BJ (cell line): ENCODE measurements at places on chromosomes 16 and 17. TPM values are rescaled to one million over a fixed set of nuclear protein-coding genes. Genes with fewer than 3 reads are reported as not detected.

TCAP gene
- polyA plus RNA-seq, result 0.16 and 0.22 TPM in 2 replicates

CLEC19A gene
- not detected in 2 replicates for polyA plus RNA-seq

TP53I13 gene
- polyA plus RNA-seq, result 26.8 and 38.7 TPM in 2 replicates

SNAI3 gene
- polyA plus RNA-seq, result not detected in 2 replicates

OTOP3 gene
- polyA plus RNA-seq, result not detected in 2 replicates

GRCh38 chr16:8673611-8674412, 605 bp upstream of the ABAT start:
- DNase-seq, result no peak

- DNase-seq, result no peak
These were observed 2.0 kb upstream of the SPAG7 start for GRCh38 chr17:4969551-4970173.

DNA sequence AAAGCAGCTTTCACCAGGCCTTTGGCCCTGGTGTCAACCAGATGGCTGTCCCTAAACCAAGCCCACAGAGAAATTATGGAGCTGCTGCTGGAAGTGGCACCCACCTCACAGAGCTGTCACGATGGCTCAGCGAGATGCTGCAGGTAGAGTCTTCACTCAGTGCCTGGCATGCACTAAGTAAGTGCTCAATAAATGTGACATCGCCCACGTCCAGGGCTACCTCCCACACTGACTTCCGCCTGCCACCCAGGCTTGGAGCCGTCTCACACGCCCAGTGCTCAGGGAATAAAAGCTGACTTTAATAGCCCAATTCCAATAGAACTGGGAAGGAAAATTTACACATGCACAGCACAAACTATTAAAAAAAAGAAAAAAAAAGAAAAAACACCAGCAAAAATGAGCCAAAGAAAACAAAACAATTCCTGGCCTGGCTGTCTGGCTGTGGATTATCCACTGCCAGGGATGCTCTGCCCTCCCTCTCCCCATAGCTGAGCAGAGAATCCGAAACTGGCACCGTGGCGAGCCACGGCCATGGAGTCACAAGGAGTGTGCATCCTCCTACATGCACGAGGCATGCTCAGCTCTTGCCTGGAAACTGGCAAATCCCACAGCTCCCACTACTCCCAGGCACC, 68.9 kb downstream of the ZNF423 start:
- DNase-seq, result no peak

DNA sequence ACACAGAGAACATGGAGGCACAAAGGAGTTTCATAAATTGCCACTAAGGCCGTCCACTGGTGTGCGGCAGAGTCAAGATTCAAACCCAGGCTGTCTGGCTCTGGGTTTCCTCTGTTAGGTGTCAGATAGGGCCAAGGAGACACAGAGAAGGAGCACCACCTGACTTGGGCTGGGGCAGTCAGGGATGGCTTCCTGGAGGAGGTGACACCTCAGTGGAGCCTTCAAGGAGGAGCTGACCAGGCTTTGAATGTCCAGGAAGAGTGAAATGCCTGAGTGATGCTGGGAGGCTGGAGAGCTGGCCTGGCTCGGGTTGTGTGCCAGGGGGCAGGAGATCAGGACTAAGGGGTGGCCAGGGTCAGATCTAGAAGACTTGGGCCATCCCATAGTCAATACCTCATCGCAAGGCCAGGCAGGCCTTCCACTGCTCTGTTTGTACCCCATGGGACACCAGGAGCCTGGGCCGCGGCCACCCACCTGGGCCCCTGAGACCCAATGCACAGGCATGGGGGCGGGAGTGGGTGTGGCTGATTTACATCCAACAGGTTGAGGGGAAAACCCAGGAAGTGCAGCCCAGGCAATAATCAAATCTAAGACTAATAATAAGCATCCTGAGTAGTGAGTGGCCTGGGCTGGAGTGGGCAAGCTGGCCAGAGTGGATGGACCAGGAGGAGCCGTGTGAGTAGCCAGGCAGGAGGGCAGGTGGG, 73.7 kb downstream of the USP22 start:
- DNase-seq, result no peak

GRCh38 chr16:67562526-67562917, at the start of gene CTCF:
Gene CTCF, plus strand, starts transcription at chr16:67562526. Its CDS starts 48,307 bp downstream, at chr16:67610833.
- DNase-seq, result no peak

DNA sequence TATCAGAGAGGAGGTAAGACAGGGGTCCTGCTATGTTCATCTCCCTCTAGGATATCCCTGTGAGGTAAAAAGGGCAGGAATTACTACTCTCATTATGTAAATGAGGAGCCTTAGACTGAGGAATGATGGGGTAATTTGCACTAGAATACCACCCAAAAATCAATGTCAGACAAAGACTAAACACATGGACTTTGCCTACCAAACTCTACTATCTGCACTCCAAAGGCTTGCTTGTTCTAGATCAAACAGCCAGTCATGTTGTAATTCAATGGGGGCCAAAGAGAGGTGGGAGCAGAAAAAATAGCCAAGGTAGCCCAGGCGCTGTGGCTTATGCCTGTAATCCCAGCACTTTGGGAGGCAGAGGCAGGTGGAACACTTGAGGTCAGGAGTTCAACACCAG, 120.7 kb downstream of the LYRM1 start:
- no peak for DNase-seq

GRCh38 chr16:67346341-67346740, 19.7 kb downstream of the LRRC36 start:
- no peak for DNase-seq

- no peak for DNase-seq
These were observed 28.8 kb upstream of the NXPH3 start for GRCh38 chr17:49546546-49547535.
